ENCODE measurements at places on chromosomes 7 and 10.

GRCh38 chr10:26685441-26685840 is 12.1 kb upstream of the PDSS1 start:
- DNase-seq: no peak

GRCh38 chr7:131861620-131862346 is 305.4 kb upstream of the PODXL start:
- peak; percentile 42 for DNase-seq

GRCh38 chr7:42224391-42225003 is 12.5 kb downstream of the GLI3 start:
- DNase-seq: no peak

DNA sequence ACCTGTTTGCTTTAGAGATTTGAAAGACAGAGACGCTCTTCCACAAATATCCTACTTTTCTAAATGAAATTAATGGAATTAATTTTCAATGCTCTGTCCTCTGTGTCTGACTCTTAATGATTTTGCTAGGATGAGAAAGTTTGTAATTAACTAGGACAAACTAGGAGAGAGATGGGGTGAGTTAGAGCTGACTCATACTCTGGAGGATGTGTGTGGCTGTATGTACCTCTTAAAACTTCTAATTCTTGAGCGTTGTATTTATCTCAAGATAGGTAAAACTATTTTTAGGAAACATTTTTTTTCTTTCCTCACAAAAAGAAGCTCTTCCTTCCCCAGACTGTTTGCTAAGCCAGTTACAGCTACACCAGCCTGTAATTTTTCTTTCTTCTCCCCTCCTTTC is 178.8 kb upstream of the ANKRD30A start:
- no peak for DNase-seq

DNA sequence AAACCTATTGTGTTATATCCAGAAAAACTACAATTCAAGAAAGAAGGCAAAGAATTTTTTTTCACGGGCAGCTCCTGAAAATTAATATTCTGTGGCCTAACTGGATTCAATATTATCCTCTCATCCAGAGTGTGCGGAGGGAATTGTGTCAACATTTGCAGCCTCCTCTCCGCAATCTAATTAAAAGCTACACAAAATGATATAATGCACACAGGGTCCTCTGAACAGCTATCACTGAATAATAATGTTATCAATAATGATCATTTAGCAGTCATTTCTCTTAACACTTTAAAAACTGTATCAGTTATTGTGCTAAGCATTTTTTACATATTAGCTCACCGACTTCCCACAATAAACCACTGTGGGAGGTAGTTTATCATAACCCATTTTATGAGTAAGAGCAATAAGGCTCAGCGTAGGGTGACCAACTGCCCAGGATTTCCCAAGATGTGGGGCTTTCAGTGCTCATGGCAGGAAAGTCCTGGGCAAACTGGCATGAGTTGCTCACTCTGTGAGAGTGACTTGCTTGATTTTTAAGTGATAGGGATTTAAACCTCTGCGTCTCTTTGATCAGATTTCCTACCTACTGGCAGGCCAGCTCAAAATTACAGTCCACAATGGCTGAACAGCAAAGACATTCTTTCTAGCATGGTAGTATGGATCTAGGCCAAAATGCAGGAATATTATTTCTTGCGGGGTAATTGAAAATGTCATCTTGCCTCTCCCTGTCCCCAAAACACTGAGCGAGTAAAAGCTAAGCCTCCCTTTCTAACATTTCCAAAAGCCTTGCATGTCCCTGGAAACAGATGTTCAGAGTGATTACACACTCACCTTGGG is 65.7 kb downstream of the AOAH start:
- DNase-seq: peak; percentile 78

DNA sequence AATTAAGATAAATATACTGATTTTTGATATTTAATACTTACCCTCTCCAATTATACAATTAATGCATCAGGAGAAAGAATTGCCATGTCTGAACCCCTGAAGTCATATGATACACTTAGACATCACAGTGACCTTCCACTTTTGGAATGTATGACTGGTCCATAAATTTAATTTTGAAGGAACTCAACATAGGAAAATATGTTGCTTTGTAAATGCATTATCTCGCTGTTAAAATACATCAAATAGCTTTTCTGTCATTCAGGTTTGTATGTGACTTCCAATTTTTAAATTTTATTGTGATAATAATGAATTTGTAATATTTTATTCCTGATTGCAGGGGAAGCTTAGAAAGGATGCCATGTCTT is 631.9 kb upstream of the ANKRD30A start:
- peak; percentile 29 for DNase-seq

DNA sequence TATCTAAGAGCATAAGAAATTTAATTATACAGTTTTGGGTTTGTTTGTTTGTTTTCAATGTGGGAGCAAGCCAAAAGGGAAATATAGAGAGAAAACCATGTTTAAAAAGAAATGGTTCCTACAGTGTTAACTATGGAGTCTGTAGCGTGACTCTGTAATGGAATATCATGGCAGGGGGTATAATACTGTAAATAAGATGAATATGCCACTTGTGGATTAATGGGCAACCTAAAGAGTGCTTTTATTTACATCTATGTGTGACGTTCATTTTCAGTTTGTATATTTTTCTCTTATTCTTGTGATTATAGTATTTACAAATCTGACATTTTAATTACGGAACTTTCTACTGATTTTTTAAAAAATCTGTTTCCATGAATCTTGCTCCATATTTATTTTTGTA is 95.9 kb downstream of the POLL start:
- no peak for DNase-seq

DNA sequence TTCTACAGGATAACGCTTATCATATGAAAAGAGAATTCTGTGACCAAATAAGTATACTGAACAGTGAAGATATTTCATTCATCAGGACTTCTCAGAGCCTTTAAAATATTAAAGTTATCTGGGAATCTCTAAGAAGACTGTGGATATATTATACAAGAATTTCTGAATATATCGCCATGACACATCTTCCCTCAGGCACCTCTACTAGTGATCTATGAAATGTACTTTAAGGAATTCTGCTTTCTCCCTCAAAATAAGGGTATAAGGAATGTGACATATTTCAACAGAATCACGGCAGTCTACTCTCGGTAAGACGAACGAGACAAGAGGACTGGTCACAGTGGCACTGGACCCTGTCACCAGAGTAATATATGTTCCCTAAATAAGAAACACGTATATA is 504.2 kb upstream of the PHF14 start:
- no peak for DNase-seq

- peak; percentile 6 for DNase-seq
These were observed 1178.5 kb upstream of the C7orf33 start for GRCh38 chr7:147412109-147412508.

Data from AG10803 (cell line).